ENCODE measurements at places on chromosomes 16 and 17.

DNA sequence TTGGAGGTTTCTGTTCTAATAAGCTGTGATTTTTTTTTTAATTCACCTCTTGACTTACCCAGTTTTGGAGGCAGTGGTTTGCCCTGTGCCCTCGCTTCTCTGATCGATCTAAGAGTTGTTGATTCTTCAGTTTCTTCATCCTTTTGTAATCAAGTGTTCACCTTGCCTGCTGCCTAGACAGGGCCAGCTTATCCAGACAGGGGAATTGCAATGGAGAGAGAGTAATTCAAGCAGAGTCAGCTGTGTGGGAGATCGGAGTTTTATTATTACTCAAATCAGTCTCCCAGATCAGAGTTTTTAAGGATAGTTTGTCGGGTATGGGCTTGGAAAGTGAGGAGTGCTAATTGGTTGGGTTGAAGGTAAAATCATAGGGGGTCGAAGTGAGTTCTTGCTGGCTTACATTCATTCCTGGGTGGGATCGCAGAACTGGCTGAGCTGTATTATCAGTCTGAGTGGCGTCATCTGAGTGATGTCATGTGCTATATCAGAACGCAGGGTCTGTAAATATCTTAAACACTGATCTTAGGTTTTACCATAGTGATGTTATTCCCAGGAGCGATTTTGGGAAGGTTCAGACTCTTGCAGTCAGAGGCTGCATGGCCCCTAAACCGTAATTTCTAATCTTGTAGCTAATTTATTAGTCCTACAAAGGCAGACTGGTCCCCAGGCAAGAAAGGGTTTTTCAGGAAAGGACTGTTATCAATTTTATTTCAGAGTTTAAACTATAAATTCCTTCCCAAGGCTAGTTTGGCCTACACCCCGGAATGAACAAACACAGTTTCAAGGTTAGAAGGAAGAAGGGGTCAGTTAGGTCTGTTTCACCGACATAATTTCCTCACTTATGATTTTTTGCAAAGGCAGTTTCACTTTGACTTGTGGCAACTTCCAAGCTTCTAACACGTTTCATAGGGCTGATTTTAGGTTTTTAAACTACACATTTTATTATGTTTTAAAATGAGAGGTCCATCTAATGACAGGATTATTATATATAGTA is 21.5 kb upstream of the KCNJ16 start:
- no peak for DNase-seq

DNA sequence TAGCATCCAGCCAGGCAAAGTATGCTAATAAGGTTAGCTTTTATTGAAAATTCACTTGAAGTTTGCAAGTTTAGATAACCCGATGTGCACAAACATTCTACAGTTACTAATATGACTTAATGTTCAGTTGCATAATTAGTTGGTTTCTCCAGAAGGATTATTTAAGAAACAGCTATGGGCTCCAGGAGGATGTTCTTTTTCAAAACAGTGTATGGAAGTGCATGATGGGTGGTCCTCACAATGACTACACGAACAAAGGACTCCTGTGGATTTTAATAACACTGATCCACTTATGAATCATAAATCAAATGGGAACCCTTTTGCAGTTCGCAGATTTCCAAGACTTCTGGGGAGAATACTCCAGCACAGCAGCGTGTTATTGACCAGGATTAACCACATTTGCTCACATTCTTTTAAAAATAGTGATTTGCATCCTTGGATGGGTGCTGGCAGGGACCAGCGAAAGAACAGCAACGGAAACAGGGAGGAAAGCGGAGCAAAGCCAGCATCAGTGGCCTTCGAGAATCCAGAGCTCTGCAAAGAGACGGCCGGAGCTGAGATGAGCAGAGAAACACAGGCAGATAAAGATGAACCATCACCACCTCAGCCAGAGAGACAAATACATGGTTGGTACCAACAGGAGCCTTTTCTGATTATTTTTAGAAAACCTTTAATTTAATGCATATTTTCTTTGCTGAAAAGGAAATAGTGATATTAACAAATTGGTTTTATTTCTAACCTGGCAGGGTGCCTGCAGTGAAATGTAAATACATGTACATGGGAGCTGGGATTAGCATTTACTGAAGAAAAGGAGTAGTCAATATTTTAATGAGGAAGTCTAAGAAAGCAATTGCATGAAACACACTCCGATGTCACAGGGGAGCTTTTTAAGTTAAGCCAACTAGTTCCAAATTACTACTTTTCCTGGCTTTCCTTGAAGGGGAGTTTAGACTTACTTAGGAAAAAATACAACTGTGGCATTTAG is 623.2 kb upstream of the ZFHX3 start:
- no peak for DNase-seq

GRCh38 chr17:65259696-65260485 is 122.7 kb downstream of the RGS9 start:
- no peak for DNase-seq

DNA sequence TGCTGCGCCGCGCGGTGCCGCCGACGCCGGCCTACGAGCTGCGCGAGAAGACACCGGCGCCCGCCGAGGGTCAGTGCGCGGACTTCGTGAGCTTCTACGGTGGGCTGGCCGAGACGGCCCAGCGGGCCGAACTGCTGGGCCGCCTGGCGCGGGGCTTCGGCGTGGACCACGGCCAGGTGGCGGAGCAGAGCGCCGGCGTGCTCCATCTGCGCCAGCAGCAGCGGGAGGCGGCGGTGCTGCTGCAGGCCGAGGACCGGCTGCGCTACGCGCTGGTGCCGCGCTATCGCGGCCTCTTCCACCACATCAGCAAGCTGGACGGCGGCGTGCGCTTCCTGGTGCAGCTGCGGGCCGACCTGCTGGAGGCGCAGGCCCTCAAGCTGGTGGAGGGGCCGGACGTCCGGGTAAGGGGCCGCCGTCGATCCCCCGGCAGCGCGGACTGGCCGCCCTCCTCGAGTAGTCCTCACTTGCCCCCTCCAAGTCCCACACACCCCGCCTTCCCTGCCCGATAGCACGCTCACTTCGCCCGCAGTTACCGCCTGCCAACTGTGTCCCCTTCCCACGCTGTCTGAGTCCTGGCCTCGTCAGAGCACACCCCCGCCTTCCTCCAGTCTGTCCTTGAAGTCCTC is 470 bp downstream of the MLYCD start:
- no peak for DNase-seq

DNA sequence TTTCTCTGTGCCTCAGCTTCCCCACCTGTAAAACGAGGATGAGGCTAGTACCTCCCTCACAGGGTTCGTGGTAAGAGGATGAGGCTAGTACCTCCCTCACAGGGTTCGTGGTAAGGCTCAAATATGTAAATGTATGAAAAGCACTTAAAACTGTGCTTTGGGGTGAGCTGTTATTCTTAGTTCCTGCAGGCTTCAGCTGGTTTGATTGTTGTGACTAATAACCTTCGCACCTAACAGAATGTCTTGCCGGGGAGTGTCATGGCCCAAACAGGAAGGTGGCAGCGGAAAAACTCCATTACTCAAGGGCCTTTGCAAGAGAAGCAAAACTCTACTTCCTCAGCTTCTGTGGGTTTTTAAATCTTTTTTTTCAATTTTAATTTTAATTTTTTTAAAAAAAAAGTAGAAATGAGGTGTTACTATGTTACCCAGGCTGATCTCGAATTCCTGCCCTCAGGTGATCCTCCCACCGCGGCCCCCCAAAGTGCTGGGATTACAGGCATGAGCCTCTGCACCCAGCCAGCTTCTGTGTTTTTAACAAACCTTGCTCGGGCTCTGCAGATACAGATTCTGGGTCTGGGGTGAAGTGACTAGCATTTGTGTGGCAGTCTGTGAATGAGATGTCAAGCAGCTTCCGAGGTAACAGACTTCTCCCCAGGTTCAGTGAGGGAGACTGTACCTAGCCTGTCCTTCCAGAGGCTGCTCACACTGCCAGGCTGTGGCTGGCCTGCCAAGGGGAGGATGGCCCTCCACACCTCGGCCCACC is 103.0 kb downstream of the RAB11FIP4 start:
- DNase-seq, result peak; percentile 52

DNA sequence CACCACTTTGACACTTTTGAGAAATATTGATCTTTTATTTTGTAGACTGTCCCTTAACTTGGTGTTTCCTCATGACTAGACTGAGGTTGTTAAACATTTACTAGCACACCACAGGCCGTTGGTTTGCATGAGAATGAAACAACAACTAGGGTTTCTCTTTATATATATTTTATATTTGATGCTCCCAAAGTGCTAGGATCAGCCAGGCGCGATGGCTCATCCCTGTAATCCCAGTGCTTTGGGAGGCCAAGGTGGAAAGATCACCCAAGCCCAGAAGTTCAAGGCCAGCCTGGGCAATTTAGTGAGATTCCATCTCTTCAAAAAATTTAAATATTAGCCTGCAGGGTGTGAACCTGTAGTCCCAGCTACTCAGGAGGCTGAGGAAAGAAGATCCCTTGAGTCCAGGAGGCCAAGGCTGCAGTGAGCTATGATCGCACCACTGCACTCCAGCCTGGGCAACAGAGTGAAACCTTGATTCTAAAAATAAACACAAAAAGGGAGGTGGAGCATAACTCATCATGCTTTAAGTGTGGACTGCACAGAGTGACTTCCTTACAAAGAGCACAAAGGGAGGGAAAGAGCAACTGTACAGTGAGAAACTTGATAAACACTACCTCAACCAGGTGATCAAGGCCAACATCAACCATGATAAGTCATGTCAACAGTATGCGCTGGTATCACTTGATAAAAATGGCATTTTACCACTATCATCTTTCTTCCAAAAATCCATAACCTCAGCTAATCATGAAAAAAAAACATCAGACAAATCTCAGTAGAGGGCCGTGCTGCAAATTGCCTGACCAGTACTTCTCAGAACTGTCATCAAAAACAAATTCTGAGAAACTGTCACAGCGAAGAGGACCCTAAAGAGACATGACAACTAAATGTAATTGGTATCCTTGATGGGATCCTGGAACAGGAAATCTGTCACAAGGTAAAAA is 72.8 kb upstream of the ATF7IP2 start:
- DNase-seq, result no peak
